ENCODE measurements at places on chromosomes 1 and 21.

- peaks cover 5% of the 10 kb centered on the region for H3K4me1 ChIP-seq
- no peaks in the 10 kb centered on the region for H3K27me3 ChIP-seq
- no peak overlapping the region for H3K27ac ChIP-seq
- H3K36me3 ChIP-seq: no peaks in the 10 kb centered on the region
- no peak for DNase-seq
These were observed 341.1 kb upstream of the RUNX1 start for GRCh38 chr21:35390013-35390776.

DNA sequence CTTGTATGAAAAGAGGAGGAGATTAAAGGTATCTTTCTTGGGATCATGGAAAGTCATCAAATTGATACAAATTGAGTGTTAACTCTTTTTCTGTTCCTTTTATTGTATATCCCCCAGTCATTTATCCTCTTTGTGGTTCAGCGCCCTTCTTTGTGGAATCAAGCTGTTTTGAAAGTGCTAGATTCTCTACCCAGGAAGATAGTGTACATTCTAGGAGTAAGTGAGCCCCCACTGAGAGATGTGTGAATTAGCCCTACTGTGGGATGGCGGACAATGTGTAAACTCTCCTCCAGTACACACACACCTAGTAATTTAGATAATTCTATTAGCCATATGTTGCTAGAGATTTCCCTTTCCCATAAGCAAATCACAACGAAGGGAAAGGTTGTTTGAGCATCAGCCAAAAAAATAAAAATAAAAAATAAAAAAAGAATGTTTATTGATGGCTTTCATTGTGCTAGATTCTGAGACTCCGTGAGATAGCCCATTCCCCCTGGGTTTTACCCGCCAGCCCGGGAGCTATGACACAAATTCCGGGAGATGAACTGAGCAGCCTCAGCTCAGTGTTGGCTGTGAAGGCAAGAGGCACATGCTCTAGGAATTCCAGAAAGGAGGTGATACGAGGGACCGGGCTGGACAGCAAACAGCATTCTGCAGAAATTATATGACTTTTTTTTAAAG is 378.4 kb upstream of the RUNX1 start:
- peaks cover 5% of the 10 kb centered on the region for H3K27me3 ChIP-seq
- H3K27ac ChIP-seq: no peak overlapping the region
- DNase-seq: no peak
- H3K36me3 ChIP-seq: peaks cover 4% of the 10 kb centered on the region
- peaks cover 26% of the 10 kb centered on the region for H3K4me1 ChIP-seq
- H3K4me3 ChIP-seq: no peak overlapping the region

DNA sequence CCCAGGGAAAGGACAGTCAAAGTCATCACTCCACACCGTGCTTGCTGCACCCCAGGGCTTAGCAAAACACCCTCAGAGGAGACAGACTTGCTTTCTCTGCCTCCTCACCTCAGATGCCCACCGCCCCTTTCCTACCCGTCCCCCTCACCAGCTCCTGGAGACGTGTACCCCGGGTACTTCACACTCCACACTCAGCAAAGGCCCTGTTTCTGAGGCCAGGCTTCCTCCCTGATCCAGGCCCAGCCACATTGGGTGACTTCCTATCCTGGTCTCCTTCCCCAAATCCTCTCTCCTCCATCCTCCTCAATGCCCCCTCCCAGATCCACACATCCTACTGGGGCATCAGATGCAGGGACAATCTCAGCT is 116.7 kb downstream of the DMRTB1 start:
- no peak overlapping the region for H3K27ac ChIP-seq
- DNase-seq: no peak
- no peaks in the 10 kb centered on the region for H3K36me3 ChIP-seq
- no peaks in the 10 kb centered on the region for H3K27me3 ChIP-seq
- H3K4me1 ChIP-seq: peaks cover 8% of the 10 kb centered on the region

- no peaks in the 10 kb centered on the region for H3K36me3 ChIP-seq
- H3K4me3 ChIP-seq: no peak overlapping the region
- H3K4me1 ChIP-seq: no peaks in the 10 kb centered on the region
- no peak for DNase-seq
These were observed 146.0 kb downstream of the MIS18A start for GRCh38 chr21:32132881-32133280.

- H3K27me3 ChIP-seq: peaks cover 4% of the 10 kb centered on the region
- H3K36me3 ChIP-seq: no peaks in the 10 kb centered on the region
- no peak overlapping the region for H3K27ac ChIP-seq
- no peaks in the 10 kb centered on the region for H3K4me1 ChIP-seq
- DNase-seq: no peak
These were observed 55.6 kb upstream of the PRMT6 start for GRCh38 chr1:107000902-107001301.

DNA sequence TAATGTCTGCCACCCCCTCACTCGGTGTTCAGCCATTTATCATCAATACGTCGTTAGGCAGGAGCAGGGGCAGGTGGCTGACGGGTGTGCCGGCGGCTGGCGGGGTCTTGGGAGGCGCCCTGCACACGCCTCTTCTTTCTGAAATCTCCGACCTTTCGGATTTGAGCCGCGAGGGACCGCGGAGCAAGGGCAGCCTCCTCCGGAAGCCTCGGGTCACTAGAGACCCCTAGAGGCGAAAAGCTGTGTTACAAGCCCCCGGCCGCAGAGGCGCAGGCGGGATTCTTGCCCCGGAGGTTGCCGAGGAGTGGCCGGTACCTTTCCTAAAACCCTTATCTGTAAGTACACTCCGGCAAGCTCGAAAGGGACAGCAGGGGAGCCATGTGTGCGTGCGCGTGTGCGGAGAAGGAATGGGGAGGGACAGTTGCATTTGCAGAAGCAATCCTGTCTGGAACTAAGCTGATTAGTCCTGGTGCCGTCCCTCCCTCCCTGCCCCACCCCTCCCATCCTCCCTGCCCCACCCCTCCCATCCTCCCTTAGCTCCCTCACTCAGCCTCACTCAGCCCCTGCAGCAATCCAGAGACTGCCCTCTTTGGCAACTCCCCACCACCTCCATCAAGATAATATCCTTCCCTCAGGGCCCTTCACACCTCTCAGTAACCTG is 11.0 kb downstream of the BRINP2 start:
- H3K4me1 ChIP-seq: peaks cover 7% of the 10 kb centered on the region
- no peak overlapping the region for H3K27ac ChIP-seq
- H3K36me3 ChIP-seq: no peaks in the 10 kb centered on the region
- H3K4me3 ChIP-seq: peak overlapping the region; percentile 19

DNA sequence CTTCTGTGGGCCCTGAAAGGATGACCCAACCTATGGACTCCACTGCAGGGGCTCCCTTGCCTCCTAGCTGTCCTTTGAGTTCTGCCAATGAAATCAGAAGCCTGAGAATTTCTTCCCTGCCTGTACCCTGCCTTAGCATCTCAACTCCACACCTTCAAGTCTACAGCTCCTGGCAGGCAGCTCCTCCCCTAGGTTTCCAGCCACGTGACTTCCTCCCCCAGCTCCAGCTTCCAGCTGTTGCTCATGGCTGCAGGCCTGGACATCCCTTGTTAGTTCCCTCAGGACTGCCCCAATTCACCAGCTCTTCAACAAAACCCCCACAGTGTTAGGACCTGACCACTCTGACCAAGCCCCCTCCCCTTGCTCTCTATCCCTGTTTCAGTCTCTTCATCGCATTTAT is 2.4 kb downstream of the RCAN1 start:
- H3K27me3 ChIP-seq: no peaks in the 10 kb centered on the region
- H3K27ac ChIP-seq: no peak overlapping the region
- H3K4me3 ChIP-seq: no peak overlapping the region
- no peak for DNase-seq
- H3K36me3 ChIP-seq: no peaks in the 10 kb centered on the region

DNA sequence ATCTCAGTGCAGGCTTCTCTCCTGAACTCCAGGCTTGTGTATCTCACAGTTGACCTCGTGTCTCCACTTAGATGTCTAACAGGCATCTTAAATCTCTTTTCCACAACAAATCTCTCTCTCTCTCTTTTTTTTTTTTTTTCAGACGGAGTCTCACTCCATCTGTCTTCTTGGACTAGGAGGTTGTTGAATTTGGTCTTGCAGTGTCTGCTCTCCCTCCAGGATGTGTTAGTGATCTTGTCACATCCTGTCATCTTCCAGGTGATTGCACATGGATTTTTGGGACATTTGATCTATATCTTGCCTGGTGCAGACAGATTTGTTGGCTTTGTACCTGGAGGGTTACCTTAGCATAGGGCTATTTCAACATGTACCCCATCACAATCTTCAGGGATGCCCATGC is 26.5 kb upstream of the KCNA10 start:
- peaks cover 8% of the 10 kb centered on the region for H3K27me3 ChIP-seq
- H3K36me3 ChIP-seq: no peaks in the 10 kb centered on the region
- H3K4me3 ChIP-seq: no peak overlapping the region
- H3K27ac ChIP-seq: no peak overlapping the region
- DNase-seq: no peak
- no peaks in the 10 kb centered on the region for H3K4me1 ChIP-seq

DNA sequence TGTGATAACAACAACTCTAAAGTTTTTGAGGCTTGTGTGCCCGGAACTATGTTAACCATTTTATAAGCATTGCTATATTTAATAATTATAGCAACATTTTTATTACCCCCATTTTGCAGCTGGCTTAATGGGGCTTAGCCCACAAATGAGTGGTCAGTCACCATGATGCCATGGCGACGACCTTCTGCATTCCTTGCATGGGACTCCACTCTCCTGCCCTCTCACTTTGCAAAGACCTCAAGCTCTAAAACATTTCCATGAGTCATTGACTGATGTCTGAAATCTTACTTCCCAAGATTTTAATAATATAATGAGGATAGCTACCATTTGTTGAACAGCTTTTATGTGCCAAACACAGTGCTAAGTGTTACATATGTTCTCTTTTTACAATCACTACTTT is 15.4 kb downstream of the NGF start:
- no peak overlapping the region for H3K4me3 ChIP-seq
- H3K27ac ChIP-seq: no peak overlapping the region
- no peaks in the 10 kb centered on the region for H3K4me1 ChIP-seq
- no peaks in the 10 kb centered on the region for H3K36me3 ChIP-seq

DNA sequence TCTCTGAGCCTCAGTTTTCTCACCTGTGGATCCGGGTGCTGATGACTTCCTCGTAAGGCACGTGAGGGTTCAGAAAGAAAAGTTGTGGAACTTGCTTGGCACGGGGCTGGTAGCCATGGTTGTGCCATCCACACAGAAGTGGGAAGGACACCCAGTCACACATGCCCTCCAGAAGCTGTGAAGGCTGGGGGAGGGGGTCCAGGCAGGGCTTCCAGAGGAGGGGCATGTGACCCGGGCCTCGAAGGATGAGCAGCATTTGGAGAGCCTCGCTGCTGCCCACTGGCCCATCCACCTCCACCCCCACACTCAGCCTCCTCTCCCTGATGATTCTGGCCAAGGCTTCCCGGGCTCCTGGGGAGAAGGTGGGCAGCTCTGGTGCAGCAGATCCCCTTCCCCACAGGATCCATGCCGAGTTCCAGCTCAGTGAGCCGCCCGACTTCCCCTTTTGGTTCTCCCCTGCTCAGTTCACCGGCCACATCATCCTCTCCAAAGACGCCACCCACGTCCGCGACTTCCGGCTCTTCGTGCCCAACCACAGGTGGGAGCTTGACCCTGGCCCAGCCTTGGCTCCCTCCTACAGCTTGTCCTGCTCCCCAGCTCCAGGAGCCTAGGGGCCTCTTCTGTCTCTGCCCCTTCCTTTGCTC is 9.4 kb downstream of the SELENON start:
- no peak overlapping the region for H3K27ac ChIP-seq

DNA sequence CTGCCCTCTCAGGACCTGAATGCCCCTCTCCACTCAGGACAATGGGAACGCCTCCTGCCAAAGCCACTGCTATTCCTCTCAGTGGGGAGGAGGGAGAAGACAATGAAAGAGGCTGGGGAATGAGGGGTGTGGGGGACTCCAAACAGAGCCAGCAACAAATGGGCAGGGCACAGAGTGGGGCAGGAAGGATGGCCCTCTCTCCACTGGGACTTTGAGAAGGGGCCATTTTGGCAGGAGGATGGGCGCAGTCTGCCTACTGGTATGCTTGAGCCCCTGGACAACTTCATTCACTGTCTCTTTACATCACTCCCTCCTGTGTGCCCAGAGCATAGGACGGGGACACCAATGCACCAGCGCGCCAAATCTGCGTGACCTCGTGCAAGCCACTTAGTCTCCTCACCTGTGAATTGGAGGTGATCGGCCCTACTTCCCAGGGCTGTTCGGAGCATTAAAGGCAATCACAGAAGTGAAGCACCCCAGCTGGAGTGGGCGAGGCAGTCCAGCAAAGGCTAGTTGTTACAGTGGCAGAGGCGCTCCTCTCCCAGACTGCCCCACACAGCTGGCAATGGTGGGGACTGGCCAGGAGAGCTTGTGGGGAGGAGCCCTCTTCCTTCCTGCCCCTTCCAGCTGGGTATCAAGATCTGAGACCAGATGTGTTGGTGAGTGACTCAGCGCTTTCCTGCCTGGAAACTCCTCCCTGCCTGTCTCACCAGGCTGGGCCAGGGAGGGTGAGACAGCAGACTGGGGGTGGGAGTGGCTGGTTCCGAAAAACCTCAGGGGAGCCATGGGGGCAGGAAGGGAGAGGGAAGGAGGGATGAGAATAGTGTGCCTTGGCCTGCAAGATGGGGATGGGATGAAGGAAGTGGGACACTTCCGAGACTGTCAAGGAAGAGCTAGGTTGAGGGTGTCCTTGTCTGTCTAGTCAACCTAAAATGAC is 22.4 kb upstream of the SYNC start:
- H3K4me3 ChIP-seq: no peak overlapping the region
- no peaks in the 10 kb centered on the region for H3K36me3 ChIP-seq
- peaks cover 7% of the 10 kb centered on the region for H3K4me1 ChIP-seq
- peaks cover 6% of the 10 kb centered on the region for H3K27me3 ChIP-seq
- peak; percentile 34 for DNase-seq

DNA sequence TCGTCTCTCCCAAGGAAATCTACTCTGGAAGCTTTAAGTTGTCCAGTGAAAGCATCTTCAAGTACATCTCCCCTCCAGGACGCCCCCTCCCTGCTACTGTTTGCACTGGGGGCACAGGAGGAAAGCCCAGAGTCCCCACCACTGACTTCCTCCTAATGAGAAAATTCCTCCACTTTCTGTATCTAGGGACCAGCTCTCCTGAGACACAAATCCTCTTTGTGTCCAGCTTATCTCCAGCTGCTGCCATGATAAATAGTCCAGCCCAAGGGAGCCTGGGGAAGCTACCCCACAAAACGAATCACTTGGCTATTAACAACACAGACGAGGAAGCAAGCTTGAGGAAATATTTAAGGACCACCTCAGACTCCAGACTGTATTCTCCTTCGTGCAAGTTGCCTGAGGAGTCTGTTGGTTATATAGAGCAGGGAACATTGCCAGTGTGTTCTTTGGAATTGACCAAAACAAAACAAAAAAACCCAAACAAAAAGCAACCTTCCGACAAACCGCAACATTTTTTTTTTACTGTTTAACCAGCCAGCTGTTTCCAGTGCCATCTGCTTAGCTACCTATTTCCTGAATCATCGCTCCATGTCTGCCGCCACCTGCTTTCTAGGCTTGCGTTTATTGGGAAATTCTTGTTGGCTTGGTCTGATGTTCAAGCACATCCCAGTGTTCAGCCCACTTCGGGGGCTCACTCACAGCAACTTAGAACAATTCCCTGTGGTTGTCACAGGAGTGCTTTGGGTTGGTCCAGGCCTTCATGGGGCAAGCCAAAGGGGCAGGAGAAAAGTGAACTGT is 7.7 kb downstream of the C1orf226 start:
- H3K36me3 ChIP-seq: no peaks in the 10 kb centered on the region
- H3K4me1 ChIP-seq: no peaks in the 10 kb centered on the region
- no peak overlapping the region for H3K27ac ChIP-seq
- peaks cover 7% of the 10 kb centered on the region for H3K27me3 ChIP-seq

- no peak overlapping the region for H3K4me3 ChIP-seq
- H3K4me1 ChIP-seq: no peaks in the 10 kb centered on the region
- no peak for DNase-seq
- H3K27ac ChIP-seq: no peak overlapping the region
These were observed 17.0 kb upstream of the WNT4 start for GRCh38 chr1:22159891-22160290.

Measured in activated CD8-positive, alpha-beta T cell treated with anti-CD3 and anti-CD28 coated beads for 36 hours (primary cell).